ENCODE measurements at places on chromosomes 2 and 18.

GRCh38 chr2:215613280-215613679 is 177.4 kb upstream of the FN1 start:
- DNase-seq, result no peak

GRCh38 chr18:49971462-49971861 is 158.1 kb upstream of the ACAA2 start:
- DNase-seq, result no peak

DNA sequence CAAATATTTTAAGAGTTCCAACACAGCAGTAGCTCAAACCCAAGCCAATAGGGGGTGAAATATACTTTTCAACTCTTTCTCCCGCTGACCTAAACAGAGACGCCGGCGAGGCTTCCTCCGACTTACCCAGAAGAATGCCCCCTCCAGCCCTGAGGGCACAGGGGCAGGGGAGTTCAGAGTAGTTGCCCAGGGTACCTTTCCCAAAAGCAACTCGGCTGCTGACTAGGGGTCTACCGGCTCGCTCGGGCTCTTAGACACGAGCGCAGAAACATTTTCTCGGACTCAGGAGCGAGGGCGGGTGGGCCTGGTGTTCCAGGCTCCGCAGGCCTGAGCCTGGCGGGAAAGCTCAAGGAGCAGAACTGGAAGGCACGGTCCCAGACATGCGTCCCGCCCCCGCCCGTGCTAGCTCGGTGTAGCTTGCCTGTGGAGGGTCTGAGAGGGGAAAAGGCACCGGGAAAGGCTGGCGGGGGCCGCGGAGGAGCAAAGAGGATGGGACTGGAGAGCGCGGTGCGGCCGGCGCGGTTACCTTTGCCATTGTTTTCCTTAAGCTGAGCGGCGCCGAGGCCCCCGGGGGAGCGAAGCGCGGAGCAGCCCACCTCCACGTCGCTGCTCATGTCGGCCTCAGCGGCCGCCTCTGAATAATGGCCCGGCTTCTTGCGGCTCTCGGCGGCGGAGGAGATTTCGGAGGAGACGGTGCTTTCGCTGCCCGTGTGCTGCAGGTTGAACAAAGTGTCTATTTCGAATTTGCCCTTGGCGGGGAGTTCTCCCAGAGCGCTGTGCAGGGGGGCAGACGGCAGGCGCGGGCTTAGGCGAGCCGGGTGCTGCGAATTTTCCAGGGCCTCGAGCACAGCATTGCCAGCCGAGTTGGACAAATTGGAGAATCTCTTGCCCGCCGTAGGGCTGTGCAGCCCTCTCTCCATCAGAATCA is 674 bp downstream of the EVX2 start:
- no peak for DNase-seq

GRCh38 chr18:25125680-25126079 is 226.3 kb downstream of the ZNF521 start:
- DNase-seq, result no peak

GRCh38 chr2:82143343-82143742 is 1838.8 kb upstream of the LRRTM1 start:
- no peak for DNase-seq

GRCh38 chr2:26933431-26934334 is 36.8 kb upstream of the MAPRE3 start:
- DNase-seq, result no peak

DNA sequence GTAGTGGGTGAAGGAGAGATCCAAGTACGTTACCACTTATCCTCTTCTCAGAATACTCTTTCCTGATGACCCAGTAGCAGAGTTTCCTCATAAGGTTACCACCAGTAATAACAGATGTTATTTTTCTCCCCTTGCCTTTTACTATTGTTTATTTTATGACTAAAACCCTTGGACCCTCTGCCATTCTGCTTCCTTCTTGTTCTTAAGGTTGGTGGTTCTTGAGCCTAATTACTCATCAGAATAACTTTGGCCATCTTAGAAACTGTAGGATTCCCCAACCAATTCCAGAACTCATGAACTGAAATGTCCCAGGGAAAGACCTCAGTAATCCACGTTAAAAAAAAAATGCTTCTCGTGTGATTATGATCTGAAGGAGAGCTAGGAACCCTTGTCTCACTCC is 64.9 kb downstream of the CHST9 start:
- DNase-seq, result no peak

DNA sequence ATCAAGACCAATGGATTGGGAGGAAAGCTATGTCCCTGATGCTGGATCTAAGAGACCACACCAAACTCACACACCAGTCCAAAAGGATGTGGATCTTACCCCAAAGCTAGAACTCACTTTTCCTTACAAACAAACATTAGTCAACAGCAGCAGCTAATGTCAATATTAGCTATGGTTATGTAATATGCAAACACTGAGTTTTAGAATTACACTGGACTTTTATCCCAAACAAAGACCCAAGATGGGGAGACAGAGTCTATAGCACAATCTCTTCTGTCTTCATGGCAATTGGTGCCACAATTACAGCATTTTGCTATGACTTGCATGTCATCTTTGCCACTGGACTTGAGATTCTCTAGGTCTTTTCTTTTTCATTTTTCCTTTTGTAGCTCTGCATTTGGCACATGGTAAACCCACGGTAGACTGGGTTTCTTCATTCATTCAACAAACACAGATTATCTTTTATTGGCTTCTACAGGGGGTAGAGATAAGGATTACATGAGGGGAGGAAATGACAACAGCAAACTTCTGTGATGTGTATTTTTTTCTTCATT is 59.0 kb downstream of the SPRED2 start:
- no peak for DNase-seq

- DNase-seq, result no peak
Measured at GRCh38 chr2:86286516-86286915, 50.9 kb downstream of the REEP1 start.

DNA sequence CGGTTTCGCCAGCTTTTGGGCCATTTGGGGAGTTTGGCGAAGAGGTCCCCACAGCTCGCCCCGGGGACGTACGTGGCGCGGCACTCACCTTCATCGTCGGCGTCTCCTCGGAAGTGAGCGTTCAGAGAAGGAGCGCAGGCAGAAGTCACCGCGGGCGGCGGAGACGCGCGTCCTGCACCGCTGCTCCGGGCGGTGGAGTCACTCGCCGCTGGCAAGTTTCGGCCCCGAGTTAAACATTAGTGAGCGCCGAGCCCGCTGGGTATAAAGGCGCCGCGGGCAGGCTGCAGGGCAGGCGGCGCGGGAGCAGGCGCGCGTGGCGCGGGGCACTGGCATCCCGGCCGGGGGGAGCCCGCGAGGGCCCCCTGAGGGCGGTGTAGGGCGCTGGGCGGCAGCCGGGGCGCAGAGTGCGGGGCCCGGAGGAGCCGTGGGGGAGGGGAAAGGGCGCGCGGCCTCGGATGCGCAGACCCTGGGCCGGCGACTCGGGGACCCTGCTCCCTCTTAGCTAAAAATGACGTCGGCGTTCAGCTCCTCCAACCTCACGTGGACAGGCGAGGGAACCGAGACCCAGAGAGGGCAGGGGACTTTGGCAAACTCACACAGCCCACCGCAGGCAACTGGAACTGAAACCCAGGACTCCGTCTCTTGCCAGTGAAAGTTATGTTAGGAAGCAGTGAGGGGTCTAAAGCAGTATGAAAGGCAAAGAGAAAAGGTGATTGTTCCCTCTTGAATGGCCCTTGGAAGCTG is at the start of gene DPP4:
Gene DPP4 (minus strand): TSS at position 328 of the 744 bp plus-strand sequence. CDS start 234 bp downstream, at position 94.
- DNase-seq, result peak; percentile 31

DNA sequence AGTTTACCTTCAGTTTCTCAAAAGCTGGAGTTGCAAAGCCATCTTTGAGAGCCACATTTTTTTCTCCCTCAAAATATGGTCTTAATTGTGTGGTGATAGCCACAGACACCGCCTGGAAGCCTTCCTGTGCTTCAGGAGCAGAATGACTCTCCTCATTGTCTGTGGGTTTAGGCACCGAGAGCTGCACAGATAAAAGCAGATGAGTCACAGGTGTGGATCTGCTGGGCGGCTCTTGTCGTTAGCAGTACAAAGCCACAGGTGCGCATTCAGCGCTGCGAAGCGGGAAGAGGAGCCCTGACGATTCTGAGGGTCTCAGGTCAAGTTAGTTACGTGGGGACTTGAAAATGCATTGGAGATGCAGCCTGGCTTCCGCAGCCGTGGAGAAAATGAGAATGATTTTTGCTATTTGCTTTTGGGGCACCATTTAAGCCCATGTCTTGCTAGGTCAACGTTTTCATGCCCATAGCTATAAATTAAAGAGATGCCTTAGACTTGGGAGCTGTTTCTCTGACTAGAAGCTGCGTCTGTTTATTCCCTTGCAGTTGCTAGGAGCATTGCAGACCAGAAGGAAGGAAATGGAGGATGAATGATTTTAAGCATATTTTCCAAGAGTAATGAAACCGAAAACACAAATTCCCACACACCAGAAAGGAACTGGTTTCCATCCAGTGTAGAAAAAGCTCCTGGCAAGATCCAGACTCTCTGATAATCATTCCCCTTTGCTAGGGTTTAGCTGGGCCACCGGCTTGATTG is 51.5 kb downstream of the KLHL29 start:
- no peak for DNase-seq

DNA sequence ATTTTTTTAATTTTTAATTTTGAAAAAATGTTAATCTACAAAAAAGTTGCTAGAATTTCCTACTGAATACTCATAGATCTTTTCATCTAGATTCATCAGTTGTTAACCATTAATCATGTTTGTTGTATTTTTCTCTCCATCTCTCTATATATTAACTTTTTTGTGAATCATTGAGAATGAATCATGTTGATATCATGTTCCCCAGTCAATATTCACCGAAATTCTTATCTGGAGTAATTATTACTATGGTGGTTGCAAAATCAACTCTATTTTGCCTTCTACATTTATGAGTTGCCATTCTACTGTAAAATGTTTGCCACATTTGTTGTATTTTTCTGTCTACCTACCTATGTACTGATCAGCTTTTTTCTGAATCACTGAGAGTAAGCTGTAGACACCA is 154.0 kb downstream of the SPP2 start:
- DNase-seq, result no peak

DNA sequence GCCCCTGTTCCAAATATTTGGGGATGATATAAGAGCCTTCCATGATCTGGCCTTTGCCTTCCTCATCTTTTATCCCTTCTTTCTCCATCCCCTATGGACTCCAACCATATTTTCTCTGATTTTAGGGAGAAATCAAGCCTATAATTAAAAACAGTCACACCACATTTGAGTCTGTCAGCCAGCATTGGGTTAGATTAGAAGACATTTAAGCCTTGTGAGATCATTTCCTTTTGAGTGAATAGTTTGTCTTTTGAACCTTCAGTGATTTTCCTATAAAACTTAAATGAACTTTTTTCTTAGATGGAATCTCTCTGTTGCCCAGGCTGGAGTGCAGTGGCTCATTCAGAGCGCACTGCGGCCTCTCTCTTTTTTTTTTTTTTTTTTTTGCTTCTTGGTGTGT is 7.6 kb upstream of the C18orf32 start:
- no peak for DNase-seq

GRCh38 chr2:100940240-100940639 is 61.8 kb upstream of the RPL31 start:
- no peak for DNase-seq

DNA sequence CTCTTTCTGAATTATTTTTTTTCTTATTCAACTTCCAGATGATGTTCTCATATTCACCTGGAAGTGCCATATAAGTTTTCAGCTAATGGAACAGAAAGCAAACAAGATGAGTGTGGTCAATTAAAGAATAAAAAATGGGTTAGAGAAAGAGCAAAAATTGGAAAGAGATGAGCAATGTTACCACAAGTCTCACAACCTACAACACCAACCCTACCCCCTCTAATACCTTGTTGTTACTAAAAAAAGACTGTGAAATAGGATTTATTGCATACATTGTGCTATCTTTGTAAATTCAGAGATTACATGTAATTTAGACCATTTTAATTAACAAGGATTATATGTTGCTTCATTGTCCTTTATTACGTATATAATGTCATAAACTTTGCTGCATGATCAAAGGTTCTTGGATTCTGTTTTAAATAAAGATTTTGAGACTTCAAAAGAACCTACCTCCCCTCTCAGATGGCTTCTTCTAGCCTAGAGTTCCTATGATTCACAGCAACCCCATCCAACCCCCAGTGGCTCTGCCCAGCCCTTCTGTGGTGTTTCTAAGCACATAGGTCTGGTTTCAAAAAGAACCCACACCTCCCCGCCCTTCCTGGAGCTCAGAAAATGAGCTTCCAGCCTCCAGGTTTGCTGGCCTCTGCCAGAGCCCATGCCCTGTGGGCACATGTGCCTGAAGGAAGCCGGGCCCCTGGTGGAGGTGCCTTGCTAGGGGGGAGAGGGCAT is 24.7 kb downstream of the LGALSL start:
- DNase-seq, result no peak

DNA sequence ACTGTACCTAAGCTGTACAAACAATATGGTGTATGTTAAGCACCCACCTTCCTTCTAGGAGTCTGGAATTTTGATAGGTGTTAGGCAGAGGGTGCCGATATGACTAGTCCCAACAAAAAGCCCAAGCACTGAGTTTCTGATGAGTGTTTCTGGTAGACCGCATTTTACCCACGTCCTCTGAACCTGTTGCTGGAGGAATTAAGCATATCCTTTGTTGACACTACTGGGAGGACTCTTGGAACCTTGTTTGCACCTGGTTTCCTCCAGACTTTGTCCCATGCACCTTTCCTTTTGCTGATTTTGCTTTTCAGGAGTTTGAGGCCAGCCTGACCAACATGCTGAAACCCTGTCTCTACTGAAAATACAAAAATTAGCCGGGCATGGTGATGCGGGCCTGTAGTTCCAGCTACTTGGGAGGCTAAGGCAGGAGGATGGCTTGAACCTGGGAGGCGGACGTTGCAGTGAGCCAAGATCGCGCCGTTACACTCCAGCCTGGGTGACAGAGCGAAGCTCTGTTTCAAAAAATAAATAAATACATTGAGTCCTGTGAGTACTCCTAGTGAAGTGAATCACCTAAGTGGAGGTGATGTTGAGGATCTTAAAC is 11.4 kb upstream of the SPAST start:
- no peak for DNase-seq

GRCh38 chr2:105057005-105057404 is 19.1 kb downstream of the MRPS9 start:
- DNase-seq, result no peak

DNA sequence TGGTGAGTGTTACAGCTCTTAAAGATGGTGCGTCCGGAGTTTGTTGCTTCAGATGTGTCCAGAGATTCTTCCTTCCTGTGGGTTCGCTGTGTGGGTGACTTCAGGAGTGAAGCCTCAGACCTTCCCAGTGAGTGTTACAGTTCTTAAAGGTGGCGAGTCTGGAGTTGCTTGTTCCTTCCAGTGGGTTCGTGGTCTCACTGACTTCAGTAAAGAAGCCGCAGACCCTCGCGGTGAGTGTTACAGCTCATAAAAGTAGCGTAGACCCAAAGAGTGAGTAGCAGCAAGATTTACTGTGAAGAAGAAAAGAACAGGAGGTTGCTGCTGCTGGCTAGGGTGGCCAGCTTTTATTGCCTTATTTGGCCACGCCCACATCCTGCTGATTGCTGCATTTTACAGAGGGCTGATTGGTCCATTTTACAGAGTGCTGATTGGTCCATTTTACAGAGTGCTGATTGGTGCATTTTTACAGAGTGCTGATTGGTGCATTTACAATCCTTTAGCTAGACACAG is 34.0 kb upstream of the SPTBN1 start:
- no peak for DNase-seq

Data from activated T-helper 1 cell treated with Interleukin-2 at 50 U/mL for 16 hours (primary cell).